ENCODE measurements at places on chromosomes 7 and 10. TPM values are rescaled to one million over a fixed set of nuclear protein-coding genes. Genes with fewer than 3 reads are reported as not detected.

DNA sequence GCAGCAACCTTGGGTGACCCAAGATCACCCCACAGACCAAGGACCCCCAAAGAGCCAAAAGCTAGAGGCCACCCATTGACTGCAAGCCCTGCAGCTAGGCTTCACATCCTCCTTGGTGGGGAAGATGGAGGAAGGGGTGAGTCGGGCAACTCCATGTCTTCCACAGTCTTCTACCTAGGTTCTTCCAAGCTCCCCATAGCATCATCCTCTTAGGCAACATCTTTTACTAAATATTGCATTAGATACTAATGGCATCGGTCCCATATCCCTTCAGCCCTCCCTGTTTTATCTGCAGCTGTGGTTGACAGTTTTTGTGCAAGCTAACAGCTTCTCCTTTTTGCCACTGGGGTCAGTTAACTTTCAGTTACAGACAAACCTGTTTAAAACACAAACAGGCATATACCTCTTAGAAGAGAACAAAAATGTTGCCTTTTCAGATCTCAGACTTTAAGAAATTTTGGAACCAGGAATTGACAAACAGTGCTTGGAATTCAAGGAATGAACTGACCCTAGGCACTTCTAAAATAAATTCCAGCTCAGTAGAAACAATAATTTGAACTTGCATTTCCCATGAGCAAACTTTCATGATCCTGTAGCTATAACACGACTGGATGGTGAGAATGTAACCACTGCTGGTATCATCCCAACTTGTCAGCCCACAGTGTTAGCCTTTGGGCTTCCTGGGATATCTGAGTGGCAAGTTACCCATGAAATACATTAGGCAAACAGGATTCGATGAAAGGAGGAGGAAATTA, 33.9 kb upstream of the MSMB start:
- no peak for DNase-seq

The EFCAB10 gene
- total RNA-seq: 2.3 TPM

- DNase-seq: no peak
These were observed 78.3 kb upstream of the AOAH start for GRCh38 chr7:36802459-36803135.

The CYP3A5 gene
- not detected for total RNA-seq

DNA sequence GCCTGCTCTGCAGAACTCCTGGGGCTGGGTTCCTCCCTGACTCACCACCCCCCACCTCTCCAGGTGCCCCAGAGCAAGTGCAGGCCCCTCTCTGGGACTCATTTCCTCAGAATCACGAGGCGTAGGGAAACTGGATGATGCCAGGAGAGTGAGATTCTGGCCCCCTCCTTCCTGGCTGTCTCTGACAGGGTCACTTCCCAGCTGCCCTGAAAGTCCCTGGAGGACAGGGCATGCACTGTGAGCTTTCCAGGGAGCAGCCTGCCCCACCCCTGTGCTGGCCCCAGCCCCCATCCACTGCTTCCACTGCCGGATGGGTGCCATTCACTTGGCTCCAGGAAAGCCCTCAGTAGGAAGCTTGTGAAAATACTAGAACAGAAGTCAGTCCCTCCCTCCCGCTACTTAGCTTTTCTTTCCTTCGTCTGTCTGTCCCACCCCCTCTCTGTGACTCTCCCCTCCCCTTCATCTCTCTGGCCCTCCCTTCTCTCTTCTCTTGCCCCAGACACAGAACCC, 10.4 kb downstream of the TACR2 start:
- peak; percentile 70 for DNase-seq

GRCh38 chr7:26372249-26372648, 80.6 kb downstream of the SNX10 start:
- no peak for DNase-seq

- DNase-seq: no peak
These were observed 26.1 kb downstream of the KLRG2 start for GRCh38 chr7:139457153-139457946.

The AS3MT gene
- total RNA-seq: 10.7 TPM

DNA sequence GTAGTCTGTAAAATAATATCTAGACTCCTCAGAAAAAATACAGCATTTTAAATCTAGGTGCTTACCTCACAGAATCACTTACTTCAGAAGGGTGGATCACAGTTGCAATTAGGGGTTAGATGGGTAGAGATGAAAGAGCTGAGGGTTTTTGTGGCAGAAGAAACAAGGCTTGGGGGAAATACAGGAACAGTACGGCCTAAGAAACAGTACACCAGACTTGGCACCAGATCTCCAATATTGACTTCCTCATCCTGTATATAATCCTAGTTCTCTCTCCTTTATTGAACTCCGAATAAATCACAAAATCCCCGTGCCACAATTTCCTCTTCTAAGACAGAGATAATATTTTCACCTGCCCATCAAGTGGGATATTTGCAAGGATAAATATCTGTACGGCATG, 14.3 kb downstream of the CEP41 start:
- no peak for DNase-seq

DNA sequence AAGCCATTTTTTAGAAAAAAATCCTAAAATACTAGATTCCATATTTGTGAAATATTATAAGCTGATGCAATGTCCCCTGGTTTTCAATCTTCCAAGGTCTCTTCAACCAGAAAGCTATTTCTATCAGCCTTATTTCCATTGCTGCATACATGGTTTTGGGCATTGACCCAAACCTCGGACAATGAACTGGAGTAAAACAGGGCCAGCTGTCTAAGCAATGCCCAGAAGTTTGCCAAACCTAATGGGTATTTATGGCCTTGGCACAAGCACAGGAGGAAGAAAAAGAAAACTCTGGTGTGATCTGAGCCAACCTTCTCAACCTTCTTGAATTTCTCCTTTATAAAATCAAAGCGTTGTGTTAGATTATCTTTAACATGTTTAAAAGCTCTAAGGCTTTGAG, 402.3 kb downstream of the DNAJB9 start:
- DNase-seq: no peak

- DNase-seq: no peak
These were observed 82.0 kb downstream of the CPXM2 start for GRCh38 chr10:123809632-123810031.

- DNase-seq: no peak
These were observed 4.1 kb downstream of the XPNPEP1 start for GRCh38 chr10:109919220-109919619.

All from H7 (cell line).